ENCODE measurements at places on chromosomes 2 and 18. TPM values are rescaled to one million over a fixed set of nuclear protein-coding genes. Genes with fewer than 3 reads are reported as not detected.

GRCh38 chr2:10179422-10179821 is 56.9 kb downstream of the RRM2 start:
- no peaks in the 10 kb centered on the region for H3K4me1 ChIP-seq
- no peaks in the 10 kb centered on the region for H3K27me3 ChIP-seq
- H3K4me3 ChIP-seq, result no peak overlapping the region
- peak; percentile 27 for DNase-seq
- H3K36me3 ChIP-seq, result no peaks in the 10 kb centered on the region

GRCh38 chr2:174535757-174536703 is 49.2 kb upstream of the GPR155 start:
- no peaks in the 10 kb centered on the region for H3K36me3 ChIP-seq
- H3K27me3 ChIP-seq, result no peaks in the 10 kb centered on the region
- no peak overlapping the region for H3K27ac ChIP-seq
- no peak overlapping the region for H3K4me3 ChIP-seq
- DNase-seq, result no peak

GRCh38 chr2:53740170-53740569 is 27.4 kb upstream of the CHAC2 start:
- peak; percentile 8 for DNase-seq
- no peaks in the 10 kb centered on the region for H3K27me3 ChIP-seq
- no peak overlapping the region for H3K4me3 ChIP-seq
- H3K27ac ChIP-seq, result no peak overlapping the region
- no peaks in the 10 kb centered on the region for H3K36me3 ChIP-seq
- no peaks in the 10 kb centered on the region for H3K4me1 ChIP-seq

The AGXT gene
- total RNA-seq, result not detected

GRCh38 chr2:220227266-220227920 is 600.0 kb downstream of the SLC4A3 start:
- DNase-seq, result no peak
- H3K36me3 ChIP-seq, result no peaks in the 10 kb centered on the region
- H3K4me3 ChIP-seq, result no peak overlapping the region
- H3K27ac ChIP-seq, result peak overlapping the region; percentile 92
- H3K4me1 ChIP-seq, result peaks cover 64% of the 10 kb centered on the region

The PIKFYVE gene
- 52.7 TPM for total RNA-seq

- no peaks in the 10 kb centered on the region for H3K27me3 ChIP-seq
- H3K27ac ChIP-seq, result no peak overlapping the region
- no peak overlapping the region for H3K4me3 ChIP-seq
Measured at GRCh38 chr2:154198866-154199265, 327.1 kb downstream of the GALNT13 start.

- DNase-seq, result peak; percentile 83
- H3K27ac ChIP-seq, result no peak within 1 kb of the TSS
- peaks cover 77% of the 10 kb centered on the region for H3K27me3 ChIP-seq
- H3K4me1 ChIP-seq, result no peaks in the 10 kb centered on the region
- H3K4me3 ChIP-seq, result peak within 1 kb of the TSS; percentile 47
Measured at GRCh38 chr2:172735582-172736423, at the start of gene RAPGEF4. Gene RAPGEF4 (plus strand): TSS chr2:172735845. CDS start chr2:172735984, 139 bp downstream.

DNA sequence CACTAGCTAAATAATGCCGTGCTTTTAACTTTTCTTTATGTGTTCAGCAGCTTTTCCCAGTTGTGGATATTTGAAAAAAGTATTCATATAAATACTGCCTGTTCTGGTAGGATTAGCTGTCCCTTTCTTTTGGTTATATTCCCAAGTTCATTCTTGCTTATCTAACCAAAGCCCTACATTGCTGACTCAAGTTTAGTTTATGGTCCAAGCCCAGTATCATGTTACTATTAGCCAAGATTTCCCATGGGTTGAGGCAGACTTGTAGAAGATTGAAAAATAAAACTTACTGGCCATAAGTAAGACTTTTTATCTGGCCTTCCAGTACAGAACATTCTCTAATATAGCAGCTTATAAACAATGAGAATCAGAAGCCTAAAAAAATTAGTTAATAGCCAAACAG is 49.7 kb upstream of the NFE2L2 start:
- no peaks in the 10 kb centered on the region for H3K27me3 ChIP-seq
- peak; percentile 45 for DNase-seq
- H3K36me3 ChIP-seq, result no peaks in the 10 kb centered on the region
- no peak overlapping the region for H3K4me3 ChIP-seq
- H3K27ac ChIP-seq, result peak overlapping the region; percentile 28

The FARSB gene
- total RNA-seq, result 14.7 TPM

DNA sequence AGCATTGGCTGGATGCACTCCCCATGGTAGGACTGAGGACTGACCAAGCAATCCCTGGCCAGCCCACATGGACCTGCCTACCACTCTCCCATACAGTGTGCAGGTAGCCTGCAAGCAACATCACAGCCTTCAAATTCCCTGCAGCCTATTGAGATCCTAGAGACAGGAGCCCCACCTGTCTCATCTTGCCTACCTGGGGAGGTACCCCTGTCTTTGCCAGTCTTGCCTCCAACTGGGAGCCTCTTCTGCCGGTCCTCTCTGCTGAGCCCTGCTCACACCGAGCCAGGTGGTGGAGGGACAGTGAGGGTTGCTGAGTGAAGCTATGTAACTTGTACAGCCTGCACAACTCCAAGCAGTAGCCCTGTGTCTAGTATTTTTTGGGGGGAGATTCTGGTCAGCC is 29.9 kb downstream of the TTC32 start:
- no peaks in the 10 kb centered on the region for H3K36me3 ChIP-seq
- H3K4me3 ChIP-seq, result no peak overlapping the region
- DNase-seq, result no peak
- H3K27me3 ChIP-seq, result no peaks in the 10 kb centered on the region

The CIB4 gene
- not detected for total RNA-seq

DNA sequence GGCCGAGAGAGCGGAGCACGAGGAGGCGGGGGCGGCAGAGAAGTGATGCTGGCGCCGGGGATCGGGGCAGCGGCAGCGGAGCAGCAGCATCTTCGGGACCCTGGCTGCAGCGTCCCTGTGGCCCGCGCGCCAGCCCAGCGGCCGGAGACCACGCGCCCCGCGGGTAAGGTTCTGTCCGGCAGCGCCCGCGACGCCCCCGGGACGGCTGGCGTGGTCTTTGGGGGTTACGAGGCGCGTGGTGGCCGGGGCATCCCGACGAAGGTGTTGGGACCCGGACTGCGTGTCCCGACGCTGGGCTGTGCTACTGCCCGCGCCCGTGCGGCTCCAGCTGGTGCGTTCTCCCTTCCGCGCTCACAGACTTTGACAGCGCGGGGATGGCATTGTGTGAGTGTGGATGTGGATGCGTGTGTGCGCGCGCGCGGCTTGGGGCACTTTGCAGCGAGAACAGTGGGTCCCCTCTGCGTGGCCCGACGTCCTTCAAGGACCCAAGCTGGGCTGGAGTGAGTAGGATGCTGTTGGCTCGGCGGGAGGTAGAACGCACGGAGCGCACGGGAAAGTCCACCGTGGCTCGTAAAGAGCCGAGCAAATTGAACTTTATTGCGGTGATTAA is 405.0 kb downstream of the XIRP2 start:
- H3K27me3 ChIP-seq, result peaks cover 13% of the 10 kb centered on the region
- no peaks in the 10 kb centered on the region for H3K36me3 ChIP-seq
- peak overlapping the region; percentile 80 for H3K4me3 ChIP-seq
- no peak overlapping the region for H3K27ac ChIP-seq
- peak; percentile 81 for DNase-seq

The OTOS gene
- not detected for total RNA-seq

DNA sequence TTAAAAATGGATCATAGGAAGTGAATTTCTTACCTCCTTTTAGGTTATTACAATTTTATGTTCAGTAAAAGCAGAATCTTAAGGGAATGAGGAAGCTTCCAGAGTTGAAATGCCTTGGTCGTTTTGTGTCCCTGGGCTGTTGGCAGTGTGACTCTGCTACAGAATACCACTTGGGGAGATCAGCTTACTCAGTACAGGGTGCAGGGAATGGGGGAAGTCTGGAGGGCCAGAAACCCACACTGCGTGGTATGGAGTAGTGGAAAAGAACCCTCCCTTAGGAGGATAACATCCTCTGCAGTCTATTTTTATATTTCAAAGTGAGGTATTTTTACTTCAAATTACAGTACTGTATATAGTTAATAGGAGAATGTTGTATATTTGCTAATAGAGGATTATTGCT is 51.1 kb downstream of the R3HDM1 start:
- H3K4me3 ChIP-seq, result no peak overlapping the region
- no peak for DNase-seq
- H3K4me1 ChIP-seq, result no peaks in the 10 kb centered on the region
- no peaks in the 10 kb centered on the region for H3K27me3 ChIP-seq
- no peak overlapping the region for H3K27ac ChIP-seq

DNA sequence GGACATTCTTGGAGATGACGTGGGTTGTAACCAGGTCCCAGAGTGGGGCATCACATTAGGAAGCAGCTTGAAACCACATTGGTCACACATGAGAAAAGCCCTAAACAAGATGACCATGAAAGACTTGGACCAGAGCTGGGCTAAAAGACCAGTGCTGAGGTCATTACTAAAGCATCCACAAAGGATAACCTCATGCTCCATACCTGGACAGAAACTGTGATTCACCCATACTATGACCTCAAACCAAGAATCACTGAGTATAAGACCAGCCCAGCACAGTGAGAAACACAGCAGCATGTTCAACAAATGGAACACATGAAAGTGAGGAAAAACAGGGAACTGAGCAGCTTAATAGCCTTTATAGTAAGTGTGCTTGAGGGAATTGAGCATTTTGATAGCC is 635.5 kb upstream of the NETO1 start:
- no peak overlapping the region for H3K4me3 ChIP-seq
- H3K4me1 ChIP-seq, result no peaks in the 10 kb centered on the region
- no peaks in the 10 kb centered on the region for H3K36me3 ChIP-seq

The TTN gene
- under 0.01 TPM for total RNA-seq

DNA sequence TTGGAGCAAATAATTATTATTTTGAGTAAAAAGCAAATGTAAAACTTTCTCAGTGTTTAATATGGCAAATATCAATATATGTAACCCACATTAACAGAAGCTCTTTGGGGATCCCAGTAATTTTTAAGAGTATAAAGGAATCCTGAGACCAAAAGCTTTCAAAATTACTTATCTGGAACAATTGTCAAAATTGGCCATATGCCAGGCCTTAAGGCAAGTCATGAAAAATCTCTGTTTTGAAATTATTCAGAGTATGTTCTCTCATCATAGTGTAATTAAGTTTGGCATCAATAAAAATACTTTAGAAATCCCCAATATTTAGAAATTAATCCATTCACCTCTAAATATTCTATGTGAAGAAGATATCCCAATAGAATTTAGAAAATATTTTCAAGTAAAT is 225.3 kb upstream of the ARL4C start:
- no peaks in the 10 kb centered on the region for H3K36me3 ChIP-seq
- H3K27ac ChIP-seq, result no peak overlapping the region
- no peaks in the 10 kb centered on the region for H3K27me3 ChIP-seq
- DNase-seq, result no peak
- H3K4me1 ChIP-seq, result peaks cover 13% of the 10 kb centered on the region

The DLX1 gene
- 2.4 TPM for total RNA-seq

The HES6 gene
- total RNA-seq, result 4.0 TPM

The CIDEA gene
- not detected for total RNA-seq

- H3K4me1 ChIP-seq, result no peaks in the 10 kb centered on the region
- no peaks in the 10 kb centered on the region for H3K27me3 ChIP-seq
- no peaks in the 10 kb centered on the region for H3K36me3 ChIP-seq
Measured at GRCh38 chr18:41714872-41715271, 240.2 kb upstream of the PIK3C3 start.

- no peak for DNase-seq
- no peak overlapping the region for H3K4me3 ChIP-seq
Measured at GRCh38 chr2:43934567-43934966, 61.2 kb downstream of the LRPPRC start.

The EGR4 gene
- total RNA-seq, result not detected

DNA sequence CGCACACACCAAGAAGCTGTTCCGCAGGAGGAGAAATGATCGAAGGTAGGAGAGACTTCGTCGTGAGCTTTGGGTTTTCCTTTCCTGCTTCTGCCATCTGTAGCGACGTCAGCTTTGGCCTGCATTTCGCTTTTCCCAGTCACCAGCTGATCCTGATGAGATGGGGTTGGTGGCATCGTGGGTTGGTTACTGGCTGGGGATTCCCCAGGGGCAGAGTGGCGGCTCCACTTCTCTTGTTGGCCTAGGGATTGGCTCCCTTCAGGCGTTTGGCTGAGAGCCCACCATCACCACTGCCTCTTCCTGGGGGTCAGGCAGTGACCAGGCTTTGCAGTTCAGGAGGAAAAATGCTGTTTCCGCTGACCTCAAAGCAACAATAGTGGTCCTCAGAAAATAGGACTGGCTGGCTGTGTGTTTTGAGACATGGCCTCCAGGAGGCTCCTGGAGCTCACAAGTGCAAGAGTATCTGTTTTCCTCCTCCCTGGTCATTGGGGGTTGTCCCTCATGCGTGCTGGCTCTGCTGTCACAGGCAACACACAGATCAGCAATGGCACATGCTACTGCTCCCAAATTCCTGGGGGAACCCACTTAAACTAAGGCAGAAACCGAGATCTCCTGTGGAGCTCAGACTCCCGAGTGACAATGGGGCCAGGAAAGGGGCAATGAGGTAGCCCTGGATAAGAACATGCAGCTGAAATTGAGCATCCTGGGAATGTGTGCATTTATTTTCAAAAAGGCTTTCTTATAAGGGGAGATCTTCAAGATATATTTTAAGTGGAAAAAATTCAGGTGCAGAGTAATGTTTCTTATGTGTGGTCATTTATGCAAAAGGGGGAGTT is 173.0 kb downstream of the CTIF start:
- H3K27ac ChIP-seq, result peak overlapping the region; percentile 62
- no peaks in the 10 kb centered on the region for H3K27me3 ChIP-seq
- DNase-seq, result peak; percentile 95
- peaks cover 29% of the 10 kb centered on the region for H3K4me1 ChIP-seq
- no peak overlapping the region for H3K4me3 ChIP-seq

DNA sequence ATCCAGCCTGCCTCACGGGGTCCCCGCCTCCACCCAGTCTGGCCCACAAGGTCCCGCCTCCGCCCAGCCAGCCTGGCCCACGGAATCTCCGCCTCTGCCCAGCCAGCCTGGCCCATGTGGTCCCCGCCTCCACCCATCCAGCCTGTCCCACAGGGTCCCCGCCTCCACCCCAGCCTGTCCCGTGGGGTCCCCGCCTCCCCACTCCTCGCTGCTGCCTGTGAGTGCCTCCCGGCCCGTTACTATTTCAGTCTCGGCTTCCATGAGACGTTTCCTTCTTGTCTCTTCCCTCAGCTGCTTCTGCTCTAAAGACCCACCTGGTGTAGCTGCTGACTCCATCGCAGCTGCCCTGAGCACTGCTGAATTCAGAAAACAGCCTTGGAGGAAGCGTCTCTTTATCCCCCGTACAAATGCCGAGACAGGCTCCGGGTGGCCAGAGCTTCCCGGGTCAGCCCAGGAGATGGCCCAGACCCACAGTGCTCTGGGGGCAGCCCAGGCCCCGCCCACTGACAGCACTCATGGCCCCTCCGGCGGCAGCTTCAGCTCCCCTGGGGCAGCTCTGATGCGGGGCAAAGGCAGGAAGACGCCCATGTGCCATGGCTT is 69.8 kb downstream of the NFATC1 start:
- no peaks in the 10 kb centered on the region for H3K4me1 ChIP-seq
- H3K4me3 ChIP-seq, result peak overlapping the region; percentile 72
- H3K27ac ChIP-seq, result peak overlapping the region; percentile 68
- peak; percentile 95 for DNase-seq
- H3K27me3 ChIP-seq, result no peaks in the 10 kb centered on the region
- H3K36me3 ChIP-seq, result no peaks in the 10 kb centered on the region
